Chondrocyte (in vitro differentiated cells): ENCODE measurements at places on chromosomes 7 and 10.

DNA sequence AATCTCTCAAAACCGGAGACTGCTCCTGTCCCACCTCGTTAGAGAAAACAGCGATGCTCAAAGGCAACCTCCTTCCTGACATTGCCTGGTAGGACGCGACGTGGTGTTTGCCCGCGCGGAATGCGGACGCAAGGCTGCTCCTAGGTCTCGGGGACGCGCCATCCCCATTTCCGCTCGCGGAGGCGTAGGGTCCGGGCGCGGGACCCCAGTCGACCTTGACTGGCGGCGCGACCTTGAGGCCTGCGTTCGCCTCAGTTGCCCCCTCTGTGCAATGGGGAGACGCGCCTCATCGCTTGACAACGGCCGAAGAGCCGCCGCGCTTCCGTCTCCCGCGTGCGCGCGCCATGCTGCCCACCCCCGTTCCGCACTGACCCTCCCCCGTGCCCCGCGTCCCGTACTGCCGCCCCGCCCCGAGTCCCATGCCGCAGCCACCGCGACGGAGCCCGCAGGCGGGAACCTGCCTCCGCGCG lies 412 bp upstream of the PPIA start:
- DNase-seq: no peak

GRCh38 chr7:6637544-6638229 lies 569 bp downstream of the ZNF316 start:
- DNase-seq: no peak

GRCh38 chr10:88617772-88618300 lies 31.3 kb downstream of the LIPJ start:
- no peak for DNase-seq

- no peak for DNase-seq
Observed at GRCh38 chr10:91163869-91164474, 56.5 kb upstream of the PCGF5 start.

DNA sequence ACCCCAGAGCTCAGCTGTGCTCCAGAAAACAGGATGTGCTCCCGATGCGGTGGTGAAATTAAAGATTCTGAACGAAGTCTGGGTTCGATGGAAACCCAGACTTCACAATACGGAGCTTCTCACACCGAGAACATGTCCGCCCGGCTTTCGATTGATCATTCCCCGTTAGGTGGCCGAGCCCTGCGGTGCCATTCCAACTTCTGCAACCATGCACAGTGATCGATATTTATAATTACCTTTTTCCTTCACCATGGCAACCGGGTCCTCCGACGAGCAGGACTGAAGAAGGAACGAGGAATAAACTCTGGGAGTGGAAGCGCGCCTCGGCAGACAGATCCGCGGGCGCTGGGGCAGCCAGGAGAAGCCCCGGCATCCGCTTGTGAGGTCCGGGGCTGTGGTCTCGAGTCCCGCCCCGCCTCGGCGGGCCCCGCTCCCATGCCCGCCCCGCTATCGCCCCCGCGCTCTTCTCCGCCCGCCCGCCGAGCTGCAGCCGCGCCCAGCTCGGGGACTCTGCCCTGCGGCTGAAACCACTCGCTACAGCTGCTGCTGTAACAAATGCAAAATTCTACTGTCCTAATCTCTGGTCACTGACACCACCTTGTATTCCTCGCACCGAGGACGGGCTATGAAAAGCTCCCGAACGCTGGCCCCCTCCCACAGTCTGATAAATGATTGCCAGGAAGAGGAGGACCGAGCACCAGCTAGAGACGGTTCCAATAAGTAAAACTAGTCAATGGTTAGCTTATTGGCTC lies 26.2 kb downstream of the ABLIM1 start:
- no peak for DNase-seq

DNA sequence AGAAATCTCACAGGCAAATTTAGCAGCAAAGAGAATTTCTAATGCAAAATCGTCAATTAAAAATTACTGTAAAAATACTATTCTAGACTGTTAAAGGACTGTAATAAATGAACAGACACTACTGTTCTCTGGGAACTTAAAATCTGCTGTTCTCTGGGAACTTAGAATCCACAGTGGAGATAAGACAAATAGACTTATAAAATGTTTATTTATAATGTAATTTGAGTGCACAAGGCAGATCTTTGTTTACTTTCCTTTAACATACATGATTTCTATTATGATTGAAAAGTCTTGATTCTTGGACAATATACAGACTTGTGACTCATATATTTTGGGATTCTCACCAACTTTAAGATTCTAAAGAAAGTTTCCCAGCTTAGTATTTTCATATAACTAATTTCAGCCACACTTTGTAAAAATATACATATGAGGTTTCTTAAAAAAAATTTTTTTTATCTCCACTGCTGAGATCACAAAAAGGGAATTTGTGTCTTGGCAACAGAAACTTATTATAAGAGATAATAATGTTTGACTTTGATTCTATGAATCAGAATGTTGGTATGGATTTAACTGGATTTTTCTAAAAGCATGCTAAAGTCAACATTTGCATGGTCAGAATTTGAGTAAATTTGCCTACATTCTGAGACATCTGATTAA lies 166.3 kb upstream of the RHOBTB1 start:
- no peak for DNase-seq

GRCh38 chr7:150631866-150632864 lies at the start of gene GIMAP6:
Gene GIMAP6 (minus strand): TSS chr7:150632385. CDS start chr7:150630142, 2,243 bp downstream.
- DNase-seq: no peak

DNA sequence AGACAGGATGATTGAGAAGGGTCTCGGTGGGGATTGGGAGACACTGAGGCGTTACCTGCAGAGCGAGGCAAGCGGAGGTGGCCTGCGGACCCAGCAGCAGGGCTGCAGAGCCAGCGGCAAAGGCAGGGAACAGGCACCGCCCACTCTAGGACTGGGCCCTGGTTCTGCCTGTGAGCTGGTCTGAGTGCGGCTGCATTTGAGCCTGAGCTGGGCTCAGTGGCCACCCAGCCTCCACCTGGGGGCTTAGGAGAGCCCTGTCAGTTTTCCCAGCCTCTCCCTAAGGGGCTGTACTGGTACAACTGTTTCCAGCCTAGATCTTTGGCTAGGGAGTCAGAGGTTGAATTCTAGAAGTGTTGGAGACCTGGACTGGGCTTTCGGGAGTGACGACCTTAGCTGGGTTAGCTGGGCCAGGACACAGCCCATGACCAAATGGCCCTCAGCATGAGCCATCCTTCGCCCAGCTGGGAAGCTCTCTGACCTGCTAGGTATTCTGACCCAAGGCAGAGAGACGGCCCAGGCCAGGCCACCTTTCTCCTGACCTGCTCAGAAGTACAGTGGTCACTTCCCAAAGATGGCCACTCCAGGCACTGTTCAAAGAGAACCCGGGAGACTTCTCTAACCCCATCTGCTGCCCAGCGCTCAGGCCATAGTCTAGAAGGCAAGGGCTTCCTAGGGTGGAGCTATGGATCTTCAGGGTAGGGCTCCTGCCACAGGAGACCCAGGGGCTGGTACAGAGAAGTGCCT lies 64.9 kb downstream of the PAX2 start:
- DNase-seq: peak; percentile 50

DNA sequence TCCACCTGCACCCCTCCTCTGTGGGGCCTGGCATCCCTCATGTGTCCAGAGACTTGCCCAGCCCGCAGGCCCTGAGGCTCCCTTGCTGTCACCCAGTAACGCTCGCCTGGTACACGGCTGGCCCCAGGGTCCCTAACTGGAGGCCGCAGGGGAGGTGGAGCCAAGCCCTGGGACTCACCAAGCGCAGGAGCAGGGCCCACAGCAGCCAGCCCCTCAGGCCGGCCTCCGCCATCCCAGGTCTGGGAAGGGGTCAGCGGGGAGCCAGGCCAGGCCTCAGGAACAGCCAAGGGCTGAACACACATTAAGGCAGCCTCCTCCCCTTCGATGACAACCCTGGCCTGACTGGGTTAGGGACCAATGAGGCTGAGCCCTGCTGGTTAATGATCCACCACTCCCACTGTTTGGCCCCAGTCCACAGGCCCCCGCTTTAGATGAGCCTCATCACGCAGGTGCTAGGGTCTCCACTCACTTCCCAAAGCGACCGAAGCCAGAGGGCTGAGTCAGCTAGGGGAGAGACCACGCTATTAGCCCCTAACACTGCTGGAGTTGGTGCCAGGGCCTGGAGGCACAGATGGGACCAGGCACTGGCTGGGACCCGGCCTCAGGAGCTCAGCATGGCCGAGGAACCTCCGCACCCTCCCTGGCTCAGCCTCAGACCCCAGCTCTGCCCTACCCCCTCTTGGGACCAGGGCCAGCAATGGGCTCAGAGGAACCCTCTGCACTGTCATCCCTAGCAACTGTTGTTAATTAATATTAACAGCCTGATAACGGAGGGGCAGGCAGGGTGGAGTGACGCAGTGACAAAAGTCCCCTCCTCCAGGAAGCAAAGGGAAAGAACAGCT lies at the start of gene NPC1L1:
Gene NPC1L1 (minus strand): TSS at position 303 of the 842 bp plus-strand sequence. CDS start 71 bp downstream, at position 232.
- peak; percentile 85 for DNase-seq

DNA sequence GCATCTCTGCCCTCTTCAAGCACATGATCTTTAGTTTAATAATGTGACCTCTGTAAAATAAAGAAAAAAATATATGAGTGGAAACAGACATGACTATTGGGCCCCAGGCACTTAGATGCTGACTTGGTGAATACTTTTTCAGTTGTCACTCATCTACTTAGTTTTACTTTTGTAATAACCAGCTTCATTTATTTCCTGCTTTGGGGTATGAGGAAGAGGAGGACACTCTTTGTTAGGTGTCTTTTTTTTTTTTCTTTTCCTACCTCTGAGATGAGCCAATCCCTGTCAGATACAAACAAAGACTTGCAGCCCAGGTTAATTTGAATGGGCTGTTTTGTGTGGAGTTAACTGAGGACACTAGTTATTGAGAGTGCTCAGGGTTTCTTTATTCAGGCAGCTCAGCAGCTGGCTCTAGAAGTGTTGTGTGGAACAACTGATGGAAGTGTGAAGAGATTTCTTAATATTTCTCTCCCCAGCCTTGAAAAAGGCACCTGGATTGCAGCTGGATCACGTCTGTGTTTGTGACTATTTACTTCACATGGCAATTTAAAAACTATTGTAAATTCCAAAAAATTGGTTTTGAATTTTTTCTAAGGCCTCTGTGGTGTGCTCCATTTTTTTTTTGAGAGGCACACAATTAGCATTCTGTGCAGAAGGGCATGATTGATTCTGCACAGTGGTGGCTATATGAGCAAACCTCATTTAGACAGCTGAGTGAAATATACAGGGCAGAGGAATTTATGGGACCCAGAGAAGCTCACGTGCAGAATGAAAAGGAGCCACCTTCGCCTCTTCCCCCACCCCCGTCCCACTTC lies 333.8 kb downstream of the LRMDA start:
- no peak for DNase-seq

- no peak for DNase-seq
Observed at GRCh38 chr10:72323108-72323749, 31.5 kb downstream of the DNAJB12 start.

- DNase-seq: no peak
Observed at GRCh38 chr10:8386781-8387180, 332.3 kb downstream of the GATA3 start.

GRCh38 chr10:122285506-122286444 lies 14.7 kb downstream of the BTBD16 start:
- no peak for DNase-seq

- no peak for DNase-seq
Observed at GRCh38 chr10:56973766-56974165, 612.7 kb upstream of the ZWINT start.

GRCh38 chr7:16542401-16542800 lies 15.8 kb downstream of the LRRC72 start:
- DNase-seq: no peak

GRCh38 chr7:102935450-102936115 lies 22.8 kb downstream of the LRRC17 start:
- DNase-seq: no peak

DNA sequence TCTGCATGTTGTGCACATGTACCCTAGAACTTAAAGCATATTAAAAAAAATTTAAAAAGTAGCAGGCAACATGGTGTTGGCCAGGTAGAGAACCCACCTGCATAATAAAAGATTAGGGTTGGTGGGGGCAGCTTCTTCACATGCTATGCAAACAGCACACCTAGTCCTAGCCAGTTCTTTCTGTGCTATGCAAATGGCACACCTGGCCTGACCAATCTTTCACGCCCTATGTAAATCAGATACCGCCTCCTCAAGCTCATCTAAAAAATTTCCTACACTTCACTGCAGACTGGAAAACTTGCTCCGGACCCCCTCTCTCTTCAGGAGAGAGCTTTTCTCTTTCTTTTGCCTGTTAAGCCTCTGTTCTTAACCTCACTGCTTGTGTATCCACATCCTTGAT lies 14.5 kb upstream of the PIP start:
- DNase-seq: no peak

GRCh38 chr7:126213876-126214275 lies 1038.9 kb downstream of the GRM8 start:
- no peak for DNase-seq

DNA sequence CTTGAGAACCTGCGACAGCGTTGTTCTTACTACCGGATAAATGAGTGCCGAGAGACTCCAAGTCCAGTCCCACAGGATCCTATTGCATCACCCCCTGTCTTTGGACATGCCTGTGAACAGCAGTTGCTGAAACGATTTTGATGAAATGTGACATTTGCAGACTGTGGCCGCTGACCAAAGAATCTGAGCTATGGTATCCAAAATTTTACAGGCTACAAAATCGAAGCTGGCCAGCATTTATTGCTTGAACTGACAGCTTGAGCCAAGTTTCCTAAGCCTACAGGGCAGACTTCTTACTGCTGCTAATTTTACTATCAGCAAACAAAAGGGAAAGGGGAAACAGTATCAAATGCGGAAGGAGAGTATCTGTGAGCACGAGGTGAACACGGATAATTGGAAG lies 12.1 kb upstream of the NPVF start:
- DNase-seq: no peak

DNA sequence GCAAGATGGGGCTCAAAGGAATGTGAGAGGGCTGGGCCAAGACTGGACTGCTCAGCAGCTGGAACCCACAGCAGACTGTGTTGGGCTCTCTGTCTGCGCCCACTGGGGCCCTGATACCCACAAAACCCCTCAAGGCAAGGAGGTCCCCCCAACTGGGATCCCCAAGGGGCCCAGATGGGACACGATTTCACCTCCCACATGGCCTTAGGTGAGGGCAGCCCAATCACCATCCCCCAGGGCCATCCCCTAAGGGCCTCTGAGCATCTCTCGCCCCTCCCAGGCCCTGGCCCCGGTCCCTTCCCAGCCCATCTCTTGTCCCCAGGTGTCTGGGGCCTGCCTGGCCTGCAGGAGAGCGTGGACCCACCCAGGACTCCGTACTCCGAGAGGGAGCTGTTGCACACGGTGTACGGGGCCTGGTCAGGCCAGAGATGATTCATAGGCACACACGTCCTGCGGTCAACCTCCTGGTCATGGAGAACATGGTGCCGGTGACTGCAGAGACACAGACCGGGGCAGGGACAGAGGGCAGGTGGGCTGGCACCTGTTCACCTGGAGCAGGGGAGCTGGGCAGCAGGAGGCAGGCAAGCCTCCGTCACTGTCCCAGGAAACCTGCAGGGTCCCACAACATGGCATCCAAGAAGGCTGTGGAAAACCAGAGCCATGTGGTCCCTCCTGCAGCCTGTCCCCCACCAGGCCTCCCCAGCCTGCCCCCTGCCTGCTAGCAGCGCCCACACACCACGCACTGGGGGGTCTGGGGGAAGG lies 21.6 kb downstream of the OGDHL start:
- DNase-seq: no peak

DNA sequence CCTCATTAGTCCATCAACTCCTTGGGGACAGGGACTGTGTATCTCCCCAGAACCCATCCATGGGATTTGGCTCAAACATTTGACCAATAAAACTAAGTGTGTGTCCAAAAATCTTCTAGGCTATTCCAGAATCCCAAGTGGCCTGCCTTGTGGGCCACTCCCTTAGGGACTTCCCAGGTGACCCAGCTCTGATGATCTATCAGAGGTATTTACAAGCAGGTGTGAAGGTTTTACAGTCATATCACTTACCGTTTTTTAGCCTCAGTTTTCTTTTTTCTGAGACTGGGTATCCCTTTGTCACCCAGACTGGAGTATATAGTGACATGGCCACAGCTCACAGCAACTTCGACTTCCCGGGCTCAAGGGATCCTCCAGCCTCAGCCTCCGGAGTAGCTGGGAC lies 64.4 kb downstream of the PIP4K2A start:
- DNase-seq: no peak
